Vagina (tissue), 2 donors: ENCODE measurements at places on chromosomes 2 and 18.

DNA sequence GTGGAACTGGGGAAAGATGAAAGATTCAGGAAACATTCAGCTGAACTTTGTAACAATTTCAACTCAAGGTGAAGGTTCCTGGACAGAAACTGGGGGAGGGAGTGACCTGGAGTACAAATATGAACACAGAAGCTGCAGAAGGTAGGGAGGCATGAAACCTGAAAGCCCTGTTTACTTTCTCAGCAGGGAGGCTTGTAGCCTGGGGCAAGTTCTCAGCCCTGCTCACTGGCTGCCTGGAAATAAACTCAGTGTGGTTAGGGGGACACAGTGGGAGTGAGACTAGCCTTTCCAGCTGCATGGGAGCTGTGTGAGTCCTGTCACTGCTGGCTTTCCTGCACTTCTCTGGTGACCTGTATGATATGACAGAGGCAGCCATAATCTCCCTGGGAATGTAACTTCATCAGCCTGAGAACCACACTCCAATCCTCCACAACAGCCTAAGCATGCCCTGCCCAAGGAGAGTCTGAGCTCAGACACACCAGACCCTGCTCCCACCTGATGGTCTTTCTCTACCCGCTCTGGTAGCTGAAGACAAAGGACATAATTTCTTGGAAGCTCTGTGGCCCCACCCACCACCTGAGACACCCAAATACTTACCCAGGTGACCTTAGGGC, 77.0 kb downstream of the ZSWIM2 start:
- H3K36me3 ChIP-seq, result no peaks in the 10 kb centered on the region
- no peak for DNase-seq
- no peak overlapping the region for H3K4me3 ChIP-seq
- H3K27me3 ChIP-seq, result no peaks in the 10 kb centered on the region
- no peaks in the 10 kb centered on the region for H3K4me1 ChIP-seq
- no peak overlapping the region for H3K27ac ChIP-seq

GRCh38 chr2:239411117-239411516, 10.3 kb upstream of the HDAC4 start:
- no peaks in the 10 kb centered on the region for H3K4me1 ChIP-seq
- H3K36me3 ChIP-seq, result no peaks in the 10 kb centered on the region
- H3K27me3 ChIP-seq, result no peaks in the 10 kb centered on the region
- no peak overlapping the region for H3K27ac ChIP-seq
- H3K4me3 ChIP-seq, result no peak overlapping the region

- H3K4me1 ChIP-seq, result no peaks in the 10 kb centered on the region
- no peak overlapping the region for H3K4me3 ChIP-seq
- DNase-seq, result no peak
- H3K27me3 ChIP-seq, result no peaks in the 10 kb centered on the region
- no peak overlapping the region for H3K27ac ChIP-seq
- no peaks in the 10 kb centered on the region for H3K36me3 ChIP-seq
Observed at GRCh38 chr2:223563462-223563861, 38.7 kb downstream of the SCG2 start.

DNA sequence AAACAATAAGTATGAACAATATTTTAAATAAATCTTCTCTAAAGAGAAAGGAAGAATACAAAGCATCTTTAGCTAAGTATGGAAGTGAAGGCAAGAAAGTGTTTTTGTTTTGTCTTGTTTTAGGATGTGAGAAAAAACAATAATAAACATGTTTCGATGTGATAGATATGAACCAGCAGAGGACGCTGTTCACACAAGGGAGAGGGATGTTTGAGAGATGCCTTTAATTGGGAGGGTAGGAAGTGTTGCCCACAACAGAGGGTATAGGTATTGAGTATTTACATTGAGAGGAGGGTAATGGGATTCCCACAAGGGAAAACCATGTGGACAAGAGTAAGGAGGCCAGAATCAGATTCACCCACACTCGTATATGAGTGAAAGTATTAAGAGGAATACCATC, 55.1 kb downstream of the CDH19 start:
- no peaks in the 10 kb centered on the region for H3K4me1 ChIP-seq
- DNase-seq, result no peak
- no peak overlapping the region for H3K27ac ChIP-seq
- H3K27me3 ChIP-seq, result no peaks in the 10 kb centered on the region
- H3K4me3 ChIP-seq, result no peak overlapping the region
- no peaks in the 10 kb centered on the region for H3K36me3 ChIP-seq

GRCh38 chr2:168749297-168749696, 53.1 kb upstream of the NOSTRIN start:
- no peaks in the 10 kb centered on the region for H3K27me3 ChIP-seq
- no peak for DNase-seq
- no peaks in the 10 kb centered on the region for H3K36me3 ChIP-seq
- H3K4me3 ChIP-seq, result no peak overlapping the region
